ENCODE measurements at places on chromosomes 1 and 21.
A peak's percentile ranks its signal among the peaks of the same experiment; 100 is the strongest.

DNA sequence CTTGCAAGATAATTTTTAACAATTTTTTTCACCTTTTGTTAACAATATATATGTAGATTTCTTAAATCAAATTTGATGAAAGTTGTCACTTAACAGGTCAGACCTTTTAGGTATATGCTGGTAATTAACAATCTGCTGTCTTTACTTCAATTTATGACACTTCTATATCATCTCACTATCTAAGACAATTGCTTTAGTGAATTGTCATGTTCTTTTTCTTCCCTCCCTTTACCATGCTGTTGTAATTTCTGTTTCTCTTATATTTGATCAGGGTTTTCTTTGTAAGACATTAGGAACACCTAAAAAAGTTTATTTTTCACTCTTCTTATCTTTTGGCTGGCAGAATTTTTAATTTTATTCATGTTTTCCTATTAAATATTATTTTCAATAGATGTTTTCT lies 2.0 kb downstream of the IFI16 start:
- no peak for DNase-seq

- peak; percentile 93 for DNase-seq
Observed at GRCh38 chr1:43991476-43992231, at the start of gene CCDC24. Gene CCDC24 (plus strand): TSS chr1:43991599. CDS start chr1:43991879, 280 bp downstream.

DNA sequence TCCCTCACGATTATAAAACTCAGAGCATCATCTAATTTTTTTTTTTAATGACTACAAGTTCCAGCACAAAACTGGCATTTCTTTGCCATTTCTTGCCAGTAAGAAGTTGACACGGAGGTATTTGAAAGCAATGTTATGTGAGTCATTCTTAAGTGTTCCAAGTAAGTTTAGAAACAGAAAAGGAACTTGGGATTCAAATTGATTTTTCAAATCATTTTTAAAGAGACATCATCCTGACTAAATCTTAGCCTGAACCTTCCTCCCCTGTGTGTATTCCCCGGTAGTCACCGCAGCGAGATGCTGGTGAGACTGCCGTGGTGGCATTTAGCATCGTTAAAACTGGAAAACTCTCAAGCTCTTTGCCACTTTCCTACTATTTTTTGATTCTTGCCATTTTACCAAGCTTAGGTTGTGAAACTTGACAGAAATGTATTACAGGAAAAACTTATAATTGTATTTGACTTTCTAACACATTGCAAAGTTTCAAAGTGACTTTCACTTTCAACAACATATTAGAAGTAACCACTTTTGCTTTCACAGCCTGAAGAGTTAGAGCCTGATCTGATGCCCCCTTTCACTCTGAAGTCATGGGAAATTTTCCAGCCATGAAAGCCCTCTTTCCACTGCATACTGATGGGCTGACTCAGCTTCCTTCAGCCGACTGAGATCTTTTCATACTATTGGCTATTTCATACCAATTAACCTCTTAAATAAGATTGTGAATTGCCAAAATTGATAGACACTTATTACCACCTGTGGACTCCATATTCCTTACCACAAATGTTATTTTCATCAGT lies 61.4 kb downstream of the OLFML2B start:
- DNase-seq, result peak; percentile 72

DNA sequence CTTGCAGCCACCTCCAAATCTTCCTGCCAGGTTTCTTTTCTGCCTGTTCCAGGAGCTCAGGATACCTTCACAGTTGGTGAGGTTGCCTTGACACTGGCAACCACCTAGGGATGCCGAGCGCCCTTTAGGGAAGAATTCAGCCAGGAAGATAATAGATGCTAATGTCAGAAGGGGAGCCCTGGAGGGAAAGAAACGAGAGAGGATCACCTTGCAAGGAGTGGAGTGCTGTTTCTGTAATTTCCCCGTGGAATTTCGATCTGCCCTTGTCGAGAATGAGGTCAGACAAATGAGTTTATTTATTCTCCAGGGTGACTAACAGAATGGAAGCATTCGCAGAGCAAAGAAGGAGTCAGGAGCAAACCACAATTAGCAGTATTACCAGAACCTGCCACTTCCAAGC lies 315.8 kb upstream of the KAZN start:
- no peak for DNase-seq

GRCh38 chr1:243745356-243745755 lies 104.7 kb downstream of the AKT3 start:
- DNase-seq, result no peak

- DNase-seq, result no peak
Observed at GRCh38 chr1:198265073-198265661, 108.4 kb downstream of the NEK7 start.

GRCh38 chr1:84116558-84116957 lies 27.5 kb upstream of the PRKACB start:
- no peak for DNase-seq

DNA sequence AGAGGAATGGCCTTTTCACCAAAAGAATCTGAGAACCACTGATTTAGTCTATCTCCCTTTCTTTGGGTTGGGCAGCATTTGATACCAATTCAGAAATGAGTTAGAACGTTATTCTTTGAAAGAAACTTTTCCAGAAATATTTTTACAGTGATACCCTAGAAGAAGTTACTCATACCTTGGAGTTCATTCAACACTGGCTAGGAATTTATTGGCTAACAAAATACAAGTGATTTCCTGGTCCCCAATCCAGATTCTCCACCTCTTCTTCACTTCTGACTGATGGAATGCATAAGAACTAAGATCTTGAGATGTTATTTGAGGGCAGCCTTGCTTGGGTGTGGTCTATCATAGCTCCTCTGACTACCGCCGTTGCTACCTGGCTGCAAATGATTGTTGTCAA lies 9.4 kb downstream of the C1orf162 start:
- no peak for DNase-seq

DNA sequence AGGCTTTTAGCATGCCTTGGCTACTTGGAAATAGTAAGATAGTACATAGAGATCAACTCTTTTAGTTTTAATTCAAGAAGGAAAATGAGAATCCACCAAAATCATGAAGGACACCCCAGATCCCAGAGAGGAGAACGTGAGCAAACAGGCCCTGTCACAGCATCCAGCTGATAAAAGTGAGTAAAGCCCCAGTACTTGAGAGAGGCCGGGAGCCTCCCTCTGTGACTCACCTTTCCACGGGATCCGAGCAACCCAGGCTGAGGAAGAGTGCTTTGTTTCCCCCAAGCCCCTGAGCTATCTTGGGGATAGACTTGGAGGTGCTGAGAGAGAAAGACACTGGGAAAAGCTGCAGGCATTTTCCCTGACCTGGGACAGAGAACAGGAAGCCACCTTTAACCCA lies 238.6 kb downstream of the DUSP10 start:
- no peak for DNase-seq

DNA sequence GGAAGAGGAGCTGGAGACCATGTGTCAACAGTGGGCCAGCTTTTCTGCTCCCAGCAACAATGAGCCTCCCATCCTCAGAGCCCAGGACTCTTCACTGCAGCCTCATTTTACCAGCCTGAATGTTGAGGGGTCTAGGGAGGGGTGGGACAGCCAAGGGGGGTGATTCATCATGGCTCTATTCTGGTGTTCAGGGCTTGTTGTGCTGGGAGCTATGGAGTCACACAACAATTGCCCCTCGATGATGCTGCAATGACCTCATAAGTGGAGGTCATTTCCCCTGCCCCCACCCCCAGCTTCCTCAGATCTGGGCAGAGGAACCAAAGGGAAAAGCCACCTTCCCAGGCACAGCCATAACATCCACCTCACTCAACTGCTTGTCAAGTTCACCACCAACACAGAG lies at the start of gene LELP1:
Gene LELP1, plus strand, starts transcription at position 301 of the 400 bp plus-strand sequence. CDS start 1,278 bp downstream, outside the sequence.
- DNase-seq, result no peak

DNA sequence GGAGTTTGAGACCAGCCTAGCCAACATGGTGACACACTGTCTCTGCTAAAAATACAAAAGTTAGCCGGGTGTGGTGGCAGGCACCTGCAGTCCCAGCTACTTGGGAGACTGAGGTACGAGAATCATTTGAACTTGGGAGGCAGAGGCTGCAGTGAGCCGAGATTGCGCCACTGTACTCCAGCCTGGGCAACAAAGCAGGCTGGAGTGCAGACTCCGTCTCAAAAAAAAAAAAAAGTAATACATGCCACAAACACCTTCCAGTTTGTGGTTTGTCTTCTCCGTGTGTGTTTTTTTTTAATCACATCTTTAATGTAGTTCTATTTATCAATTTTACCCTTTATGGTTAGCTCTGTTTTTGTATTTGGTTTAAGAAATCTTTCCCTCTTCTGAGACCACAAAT lies 22.3 kb downstream of the POGZ start:
- no peak for DNase-seq

DNA sequence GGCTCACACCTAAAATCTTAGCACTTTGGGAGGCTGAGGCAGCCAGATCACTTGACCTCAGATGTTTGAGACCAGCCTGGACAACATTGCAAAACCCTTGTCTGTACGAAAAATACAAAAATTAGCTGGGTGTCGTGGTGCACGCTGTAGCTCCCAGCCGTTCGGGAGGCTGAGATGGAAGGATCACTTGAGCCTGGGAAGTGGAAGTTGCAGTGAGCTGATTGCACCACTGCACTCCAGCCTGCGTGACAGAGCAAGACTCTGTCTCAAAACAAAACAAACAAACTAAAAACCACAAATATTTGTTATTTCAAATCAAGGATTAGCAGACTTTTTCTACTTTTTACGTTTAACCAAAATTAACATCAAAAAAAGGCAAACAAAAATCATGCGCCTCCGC lies 31.3 kb downstream of the INKA2 start:
- no peak for DNase-seq

DNA sequence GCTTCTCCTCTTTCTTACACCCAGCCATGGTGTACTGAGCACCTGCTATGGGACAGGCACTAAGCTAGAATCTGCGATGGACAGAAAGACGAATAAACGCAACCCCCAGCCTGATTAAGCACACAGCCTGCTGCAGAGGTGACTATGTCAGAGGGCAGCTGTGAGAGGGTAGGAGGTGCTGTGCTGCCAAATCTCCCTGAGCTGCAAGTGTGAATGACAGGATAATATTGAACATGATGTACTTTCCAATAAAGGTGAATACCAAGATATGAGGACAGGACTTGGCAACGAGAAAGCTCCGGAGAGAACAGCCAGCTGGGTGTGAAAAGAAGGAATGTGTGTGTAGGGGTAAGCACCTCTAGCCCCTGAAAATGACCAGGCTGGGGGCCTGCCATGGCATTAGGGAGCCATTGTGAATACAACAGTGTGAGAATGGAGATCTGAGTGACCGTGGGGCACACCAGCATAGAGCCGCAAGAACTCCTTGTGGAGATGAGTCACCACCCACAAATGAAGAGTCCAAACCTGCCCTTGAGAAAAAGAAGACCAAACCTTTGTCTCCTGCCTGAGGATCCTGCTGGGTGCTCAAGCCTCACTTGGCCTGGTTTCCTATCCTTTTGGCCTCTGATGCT lies 83.0 kb upstream of the ATF3 start:
- DNase-seq, result no peak

GRCh38 chr1:242225767-242226573 lies 227.1 kb upstream of the MAP1LC3C start:
- no peak for DNase-seq

DNA sequence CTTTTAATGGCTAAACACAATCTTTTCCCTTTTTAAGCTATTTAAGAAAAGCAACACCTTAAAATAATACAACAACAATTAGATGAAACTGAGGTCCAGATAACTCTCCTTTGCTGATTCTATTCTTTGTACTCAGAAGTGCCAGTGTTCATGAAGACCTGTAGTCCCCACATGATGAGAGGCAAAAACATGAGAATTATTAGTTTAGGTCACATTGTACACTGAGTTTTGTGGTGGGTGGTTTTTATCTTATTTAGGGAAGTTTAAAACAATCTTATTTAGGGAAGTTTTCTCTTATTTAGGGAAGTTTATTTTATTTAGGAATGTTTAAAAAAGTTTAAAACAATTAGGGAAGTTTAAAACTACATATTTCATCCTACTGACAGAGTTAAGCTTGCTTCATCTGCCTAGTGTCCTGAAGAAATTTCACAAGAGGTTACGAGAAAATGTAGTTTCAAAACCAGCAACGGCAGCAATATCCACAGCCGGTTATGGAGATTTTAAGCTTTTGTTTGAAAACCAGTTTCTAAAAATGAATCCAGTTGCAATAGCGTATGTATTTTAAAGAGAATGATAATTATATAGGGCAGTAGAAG lies 7.8 kb upstream of the OR14I1 start:
- no peak for DNase-seq

GRCh38 chr21:25956993-25957714 lies 213.4 kb downstream of the APP start:
- no peak for DNase-seq

DNA sequence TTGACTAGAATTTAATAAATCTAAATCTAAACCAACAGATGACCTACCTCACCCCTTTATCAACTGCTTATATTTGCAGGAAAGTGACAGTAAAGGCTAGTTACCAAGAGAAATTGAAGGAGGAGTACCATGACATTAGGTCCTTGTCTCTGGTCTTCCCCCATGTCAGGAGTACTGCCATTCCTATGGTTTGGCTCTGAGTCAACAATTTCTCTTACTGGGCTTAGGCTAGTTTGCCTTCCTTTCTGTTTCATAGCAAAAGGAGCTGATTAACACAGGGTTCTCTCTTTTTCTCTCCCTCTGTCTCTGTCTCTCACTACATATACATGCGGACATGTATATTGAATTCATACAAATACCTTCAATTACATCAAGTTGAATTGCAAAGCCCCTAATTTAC lies 579.9 kb downstream of the DPYD start:
- DNase-seq, result no peak

GRCh38 chr1:236515443-236515958 lies 8.3 kb upstream of the LGALS8 start:
- DNase-seq, result no peak

DNA sequence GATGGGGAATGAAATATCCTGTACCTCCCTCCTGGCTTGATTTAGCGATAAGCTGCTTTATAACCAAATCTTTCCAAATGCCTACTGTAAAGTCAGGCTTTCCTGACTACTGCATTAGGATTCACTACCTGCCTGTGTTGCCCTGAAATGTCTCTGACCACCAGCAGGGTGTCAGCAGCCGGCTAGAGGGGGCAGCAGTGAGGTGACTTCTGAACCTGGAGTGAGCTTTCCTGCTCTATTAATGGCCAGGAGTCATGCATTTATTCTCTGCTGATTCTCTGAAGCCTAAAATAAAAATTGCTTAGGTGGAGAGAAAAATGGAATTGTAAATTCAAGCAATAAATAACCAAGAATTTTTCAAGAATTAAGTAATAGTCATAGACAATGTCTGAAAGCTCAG lies 2.5 kb downstream of the BACE2 start:
- DNase-seq, result peak; percentile 55

DNA sequence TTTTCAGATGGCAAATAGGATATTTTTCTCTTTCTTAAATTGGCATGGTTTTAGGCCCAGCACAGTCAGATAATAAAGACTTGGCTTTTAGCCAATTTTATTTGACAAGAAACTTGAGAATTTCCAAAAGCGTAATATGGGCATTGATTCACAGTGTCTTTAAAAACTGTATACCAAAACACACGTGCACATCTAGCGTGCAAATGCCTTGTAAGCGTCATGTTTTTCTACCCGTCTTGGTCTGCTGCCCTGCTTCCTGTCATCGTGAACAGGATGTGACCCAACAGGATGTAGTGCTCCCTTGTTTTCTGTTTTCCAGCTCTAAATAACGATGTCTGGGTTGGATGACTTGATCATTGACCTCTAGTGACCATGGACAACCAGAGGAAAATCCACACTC lies 24.7 kb upstream of the SLC44A3 start:
- DNase-seq, result no peak

- DNase-seq, result no peak
Observed at GRCh38 chr1:161008869-161009510, 12.0 kb downstream of the F11R start.
